CD4-positive, alpha-beta T cell treated with Interleukin-6 at 100 ng/mL for 8 hours (primary cell): ENCODE measurements at places on chromosomes 16 and 17.

- DNase-seq: no peak
Measured at GRCh38 chr16:26963109-26963508, 103.6 kb upstream of the C16orf82 start.

DNA sequence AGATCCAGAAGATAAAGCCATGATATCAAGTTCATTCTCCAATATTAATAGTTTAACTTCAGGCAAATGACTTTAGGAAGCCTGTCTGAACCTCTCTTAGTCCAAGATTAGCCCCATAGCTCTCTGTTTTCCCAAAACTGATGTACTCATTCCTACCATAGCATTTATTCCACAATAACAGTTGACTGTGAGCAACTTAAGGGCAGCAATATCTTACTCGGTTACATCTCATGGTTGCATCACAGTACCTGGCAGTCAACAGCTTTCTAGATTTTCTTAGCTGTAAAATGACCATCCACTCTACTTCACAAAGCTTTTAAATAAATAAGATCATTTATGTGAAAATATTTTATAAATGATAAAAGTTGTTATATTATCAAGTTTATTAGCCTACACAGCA, 58.2 kb upstream of the STAC2 start:
- no peak for DNase-seq

DNA sequence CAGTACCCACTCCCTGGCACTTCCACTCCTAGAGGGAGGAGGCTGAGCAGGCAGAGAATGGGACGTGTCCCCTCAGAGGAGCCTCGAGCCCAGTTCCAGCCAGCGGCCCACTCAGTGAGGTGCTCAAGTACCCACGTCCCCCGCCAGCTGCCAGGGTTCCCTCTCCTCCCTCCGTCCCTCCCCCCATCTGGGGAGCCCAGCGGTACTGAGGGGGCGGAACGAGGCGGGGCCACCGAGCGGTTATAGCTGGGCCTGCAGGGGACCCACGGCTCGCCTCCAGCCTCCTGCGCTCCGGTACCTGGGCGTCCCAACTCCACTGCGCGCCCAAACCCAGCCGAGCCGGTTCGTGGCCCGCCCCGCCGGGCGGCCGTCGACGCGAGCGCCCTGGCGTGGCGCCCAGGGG, at the start of gene NPW:
Gene NPW, plus strand, starts transcription at position 268 of the 403 bp plus-strand sequence.
- DNase-seq: no peak

GRCh38 chr16:946048-946395, 24.8 kb downstream of the LMF1 start:
- DNase-seq: no peak

- DNase-seq: no peak
Measured at GRCh38 chr17:50892101-50892776, 26.1 kb upstream of the TOB1 start.

DNA sequence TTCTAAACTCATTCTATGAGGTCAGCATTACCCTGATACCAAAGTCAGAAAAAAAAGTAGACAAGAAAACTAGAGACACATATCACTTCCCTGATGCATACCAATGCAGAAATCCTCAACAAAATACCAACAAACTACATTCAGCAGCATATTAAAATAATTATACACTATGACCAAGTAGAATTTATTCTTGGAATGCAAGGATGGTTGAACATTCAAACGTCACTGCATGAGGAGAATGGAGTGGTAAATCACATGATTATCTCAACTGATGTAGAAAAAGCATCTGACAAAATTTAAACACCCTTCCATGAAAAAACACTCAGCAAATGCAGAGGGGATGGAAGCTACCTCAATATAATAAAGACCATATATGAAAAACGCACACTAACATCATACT, 155.0 kb upstream of the KCNJ18 start:
- DNase-seq: no peak

DNA sequence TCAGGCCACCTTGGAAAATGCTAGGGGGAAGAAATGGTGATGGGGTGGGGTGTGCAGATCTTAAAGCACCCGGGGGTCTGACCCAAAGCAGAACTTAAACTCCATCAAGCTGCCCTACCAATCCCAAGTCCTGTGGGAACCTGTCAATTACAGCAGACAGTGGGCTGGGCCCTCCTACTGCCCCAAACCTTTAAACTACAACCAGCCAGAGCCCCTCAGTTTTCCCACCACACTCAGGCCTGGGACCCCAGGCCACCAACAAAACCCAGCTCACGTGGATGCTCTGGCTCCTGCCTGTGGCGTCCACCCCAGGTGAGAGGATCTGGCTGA, 2.7 kb downstream of the MYO18A start:
- no peak for DNase-seq

DNA sequence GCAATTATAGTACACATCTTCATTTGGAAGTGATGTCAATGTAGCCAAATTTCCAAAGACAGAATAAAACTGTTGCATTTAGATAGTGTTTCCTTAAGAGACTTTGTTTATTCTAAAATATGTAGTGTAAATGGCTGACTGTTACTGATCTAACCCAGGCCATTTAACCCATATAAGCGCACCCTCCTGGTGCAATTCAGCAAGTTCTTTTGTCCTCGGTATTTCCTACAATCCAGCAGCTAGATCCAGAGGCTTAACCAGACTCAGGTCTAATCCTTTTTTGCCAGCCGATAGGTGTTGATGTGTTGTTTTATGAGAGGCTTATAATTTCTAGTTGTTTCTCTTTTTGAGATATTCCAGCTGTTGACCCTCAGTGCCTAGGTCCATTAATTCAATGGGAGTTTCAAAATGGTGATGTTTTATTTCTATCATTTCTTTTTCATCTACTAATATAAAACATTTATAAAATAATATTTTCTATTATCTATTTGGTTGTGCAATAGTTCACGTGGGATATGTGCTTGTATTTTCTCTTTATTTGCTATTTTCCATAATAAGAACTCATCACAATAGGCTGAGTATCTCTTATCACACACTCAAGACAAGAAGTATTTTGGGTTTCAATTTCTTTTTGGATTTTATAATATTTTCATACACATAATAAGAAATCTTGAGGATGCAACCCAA, 14.5 kb downstream of the ABCA9 start:
- no peak for DNase-seq

DNA sequence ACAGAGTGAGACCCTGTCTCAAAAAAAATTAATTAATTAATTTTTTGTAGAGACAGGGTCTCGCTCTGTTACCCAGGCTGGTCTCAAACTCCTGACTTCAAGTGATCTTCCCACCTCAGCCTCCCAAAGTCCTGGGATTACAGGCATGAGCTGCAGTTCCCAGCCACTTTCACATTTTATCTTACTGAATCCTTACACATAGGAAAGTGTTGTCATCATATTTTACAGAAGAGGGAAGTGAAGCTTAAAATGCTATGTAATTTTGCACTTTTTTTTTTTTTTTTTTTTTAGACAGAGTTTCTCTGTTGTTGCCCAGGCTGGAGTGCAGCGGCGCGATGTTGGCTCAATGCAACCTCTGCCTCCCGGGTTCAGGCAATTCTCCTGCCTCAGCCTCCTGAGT, 21.1 kb upstream of the ZNF629 start:
- DNase-seq: no peak

DNA sequence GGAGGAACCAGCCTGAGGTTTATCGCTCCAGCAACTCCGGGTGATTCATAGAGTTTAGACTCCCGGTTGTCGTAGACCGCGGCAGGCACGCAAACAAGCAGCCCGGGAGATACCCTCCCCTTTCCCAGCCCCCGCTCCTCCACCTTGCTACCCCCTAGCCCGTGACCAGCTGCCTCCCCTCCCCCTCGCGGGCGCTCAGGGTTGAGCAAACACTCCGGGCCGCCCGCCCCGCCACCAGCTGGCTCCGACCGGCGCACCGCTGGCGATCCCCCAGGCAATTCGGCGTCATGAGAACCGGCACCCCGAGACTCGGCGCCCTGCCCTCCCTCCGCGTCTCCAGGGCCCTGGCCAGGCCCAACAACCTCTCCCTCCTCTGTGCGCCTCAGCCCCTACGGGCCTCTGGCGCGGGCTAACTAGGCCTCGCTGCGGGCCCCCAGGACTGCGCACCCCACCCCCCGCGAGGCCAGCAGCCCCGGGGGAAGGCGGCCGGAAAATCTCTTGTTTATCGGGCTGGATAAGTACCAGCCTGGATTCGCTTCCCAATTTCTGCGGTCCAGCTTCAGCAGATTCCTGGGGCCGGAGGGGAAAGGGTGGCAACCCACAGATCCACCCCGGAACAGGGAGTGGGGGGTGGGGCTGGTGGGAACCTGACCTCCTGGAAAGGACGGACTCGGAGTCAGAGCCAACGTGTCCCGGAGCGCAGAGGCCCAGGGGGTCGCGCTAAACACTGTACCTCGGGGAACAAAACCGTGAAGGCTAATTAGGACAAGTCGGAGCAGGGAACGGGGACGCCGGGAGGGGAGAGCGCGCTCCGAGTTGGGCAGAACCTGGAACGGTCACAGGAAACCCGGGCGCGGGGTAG, 951 bp upstream of the GPRC5C start:
- no peak for DNase-seq

- no peak for DNase-seq
Measured at GRCh38 chr17:52986056-52986662, 827.6 kb upstream of the CA10 start.

DNA sequence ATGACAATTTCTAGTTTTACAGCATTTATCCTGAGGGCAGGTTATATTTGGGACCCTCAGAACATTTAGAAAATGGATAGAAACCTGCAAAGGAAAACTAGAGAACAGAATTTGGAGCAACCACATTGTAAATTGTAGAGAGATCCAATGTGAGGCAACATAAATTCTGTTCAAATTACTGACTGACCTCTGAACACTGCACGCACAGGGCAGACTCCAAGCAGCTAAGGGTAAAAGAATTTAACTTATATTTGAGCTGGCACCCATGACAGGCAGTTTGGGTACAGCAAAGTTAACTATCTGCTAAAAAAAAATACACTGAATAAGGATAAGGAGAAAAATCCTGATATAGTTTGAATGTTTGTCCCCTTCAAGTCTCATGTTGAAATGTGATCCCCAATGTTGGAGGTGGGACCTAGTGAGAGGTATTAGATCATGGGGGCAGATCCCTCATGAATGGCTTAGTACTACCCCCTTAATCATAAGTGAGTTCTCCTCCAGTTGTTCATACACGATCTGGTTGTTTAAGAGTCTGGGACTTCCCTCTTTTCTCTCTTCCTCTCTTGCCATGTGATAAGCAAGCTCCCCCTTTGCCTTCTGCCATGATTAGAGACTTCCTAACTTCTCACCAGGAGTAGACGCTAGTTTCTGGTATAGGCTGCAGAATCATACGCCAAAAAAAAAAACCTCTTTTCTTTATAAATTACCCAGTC, 75.7 kb downstream of the FBXL20 start:
- DNase-seq: no peak

- no peak for DNase-seq
Measured at GRCh38 chr17:77036841-77037381, 103.9 kb upstream of the SEC14L1 start.

DNA sequence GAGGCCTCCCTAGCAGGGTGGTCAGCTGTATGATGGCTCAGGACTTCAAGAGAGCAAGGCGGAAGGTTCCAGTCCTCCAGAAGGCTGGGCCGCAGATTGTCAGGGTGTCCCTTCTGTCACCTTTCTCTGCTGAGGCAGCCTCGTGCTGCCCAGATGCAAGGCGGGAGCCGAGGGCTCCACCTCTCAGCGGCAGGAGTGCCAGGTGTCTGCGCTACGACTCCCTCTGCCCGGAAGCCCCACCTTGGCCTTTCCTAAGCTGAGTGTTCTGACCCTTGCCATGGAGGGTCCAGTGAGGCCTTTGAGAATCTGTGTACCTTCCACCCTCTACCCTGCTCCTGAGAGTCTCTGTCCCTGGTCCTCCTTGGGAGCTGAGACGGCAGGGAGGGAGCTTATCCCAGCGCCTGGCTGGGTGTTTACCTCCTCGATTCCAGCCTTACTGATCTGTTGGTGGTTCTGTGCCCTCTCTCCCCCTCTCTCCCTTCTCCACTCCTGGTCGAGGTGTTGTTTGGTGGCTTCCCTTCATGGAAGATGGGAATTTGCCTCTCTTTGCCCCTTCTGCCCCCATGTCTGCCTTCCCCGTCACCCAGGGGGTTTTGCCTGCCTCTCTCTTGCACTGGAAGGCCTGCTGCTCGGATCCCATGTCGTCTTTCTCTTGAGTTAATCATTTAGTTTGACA, 2.2 kb upstream of the ZNF750 start:
- DNase-seq: no peak

- DNase-seq: no peak
Measured at GRCh38 chr17:74712301-74712700, 422 bp downstream of the CD300LF start.

GRCh38 chr16:86528061-86528929, 18.0 kb downstream of the FOXF1 start:
- no peak for DNase-seq

- DNase-seq: no peak
Measured at GRCh38 chr16:19689342-19689741, 28.7 kb downstream of the KNOP1 start.

GRCh38 chr16:51535591-51535990, 384.5 kb upstream of the SALL1 start:
- no peak for DNase-seq

DNA sequence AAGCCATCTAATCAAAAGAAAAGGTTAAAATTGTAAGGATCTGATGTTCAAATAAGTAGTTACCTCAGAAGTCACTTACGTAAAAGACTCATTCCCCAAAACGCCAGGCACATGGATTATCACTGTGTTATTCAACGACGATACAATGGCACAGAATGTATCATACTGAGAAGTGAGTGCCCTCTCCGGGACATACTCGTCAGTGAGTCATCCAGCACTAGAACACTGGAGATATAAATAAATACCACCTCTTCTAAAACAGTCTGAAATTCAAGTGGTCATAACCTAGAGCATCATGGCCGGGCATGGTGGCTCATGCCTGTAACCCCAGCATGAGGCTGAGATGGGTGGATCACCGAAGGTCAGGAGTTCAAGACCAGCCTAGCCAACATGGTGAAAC, 24.9 kb downstream of the USP31 start:
- no peak for DNase-seq

DNA sequence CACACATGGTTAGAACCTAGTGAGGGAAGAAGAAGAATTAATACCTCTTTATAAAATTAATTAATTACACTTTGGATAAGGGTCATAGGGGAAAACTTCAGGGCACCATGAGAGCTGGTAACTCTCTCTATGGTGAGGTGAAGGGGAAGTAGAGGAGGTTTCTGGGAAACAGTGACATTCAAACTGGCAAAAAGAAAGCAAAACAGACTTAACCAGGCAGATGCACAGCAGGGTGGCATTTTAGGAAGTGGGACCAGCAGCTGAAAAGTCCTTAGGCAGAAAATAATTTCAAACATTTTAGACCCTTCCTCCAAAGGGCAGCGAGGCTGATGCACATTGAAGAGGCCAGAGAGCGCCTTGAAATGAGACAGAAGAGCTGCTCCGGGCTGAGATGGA, 157.8 kb downstream of the CDH13 start:
- DNase-seq: no peak
